ENCODE measurements at places on chromosomes 3 and 15.

DNA sequence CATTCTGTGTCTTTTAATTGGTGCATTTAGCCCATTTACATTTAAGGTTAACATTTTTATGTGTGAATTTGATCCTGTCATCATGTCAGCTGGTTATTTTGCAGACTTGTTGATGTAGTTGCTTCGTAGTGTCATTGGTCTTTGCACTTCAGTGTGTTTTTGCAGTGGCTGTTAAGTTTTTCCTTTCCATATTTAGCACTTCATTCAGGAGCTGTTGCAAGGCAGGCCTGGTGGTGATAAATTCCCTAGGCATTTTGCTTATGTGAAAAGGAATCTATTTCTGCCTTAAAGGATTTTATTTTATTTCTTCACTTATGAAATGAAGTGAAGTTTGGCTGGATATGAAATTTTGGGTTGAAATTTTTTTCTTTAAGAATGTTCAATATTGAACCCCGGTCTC is 70.2 kb upstream of the CD96 start:
- no peak for DNase-seq

DNA sequence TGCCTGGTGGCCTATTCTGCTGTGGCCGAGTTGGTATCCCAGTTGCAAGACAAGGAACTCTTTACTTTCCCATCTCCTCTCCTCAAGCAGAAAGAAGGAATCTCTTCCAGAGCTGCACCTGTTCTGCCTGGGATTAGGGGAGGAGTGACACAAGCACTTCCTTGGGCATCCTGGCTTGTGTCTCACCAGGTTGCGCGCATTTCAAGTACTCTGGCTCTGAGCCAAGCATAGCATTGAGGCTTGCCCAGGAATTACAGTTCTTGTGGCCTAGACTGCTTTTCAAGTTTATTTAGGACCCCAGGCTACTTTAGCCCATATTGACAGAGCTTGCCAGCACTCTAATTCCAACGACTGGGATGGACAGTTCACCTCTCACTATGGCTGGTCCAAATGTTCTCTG is 150.5 kb downstream of the RSRC1 start:
- DNase-seq: no peak

- no peak for DNase-seq
These were observed 33.0 kb upstream of the EPHB1 start for GRCh38 chr3:134762016-134762415.

- DNase-seq: no peak
These were observed 152.4 kb downstream of the RORA start for GRCh38 chr15:61076598-61077170.

DNA sequence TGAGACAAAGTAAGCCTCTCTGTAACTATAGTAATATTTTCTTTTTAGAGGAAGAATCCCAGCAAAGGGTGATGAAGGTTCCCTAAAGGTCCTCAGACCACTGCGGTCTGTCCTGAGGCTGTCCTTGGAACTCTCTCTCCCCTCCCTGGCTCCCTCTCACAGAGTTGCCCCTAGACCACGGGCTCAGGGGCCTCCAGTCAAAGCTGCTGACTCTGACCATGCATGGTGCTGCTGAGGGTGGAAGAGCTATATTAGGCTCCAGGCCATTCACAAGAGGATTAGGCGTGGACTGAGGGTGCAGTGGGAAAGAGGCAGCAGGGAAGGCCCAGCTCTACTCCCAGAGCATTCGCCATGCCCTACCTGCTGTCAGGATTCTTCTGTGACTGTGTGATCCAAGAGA is 14.6 kb downstream of the CAPN3 start:
- DNase-seq: no peak

GRCh38 chr3:194745422-194746184 is 59.9 kb downstream of the FAM43A start:
- no peak for DNase-seq

GRCh38 chr3:45546126-45546620 is 48.4 kb upstream of the LIMD1 start:
- no peak for DNase-seq

- DNase-seq: no peak
These were observed 89.7 kb downstream of the RPL39L start for GRCh38 chr3:187049462-187050101.

DNA sequence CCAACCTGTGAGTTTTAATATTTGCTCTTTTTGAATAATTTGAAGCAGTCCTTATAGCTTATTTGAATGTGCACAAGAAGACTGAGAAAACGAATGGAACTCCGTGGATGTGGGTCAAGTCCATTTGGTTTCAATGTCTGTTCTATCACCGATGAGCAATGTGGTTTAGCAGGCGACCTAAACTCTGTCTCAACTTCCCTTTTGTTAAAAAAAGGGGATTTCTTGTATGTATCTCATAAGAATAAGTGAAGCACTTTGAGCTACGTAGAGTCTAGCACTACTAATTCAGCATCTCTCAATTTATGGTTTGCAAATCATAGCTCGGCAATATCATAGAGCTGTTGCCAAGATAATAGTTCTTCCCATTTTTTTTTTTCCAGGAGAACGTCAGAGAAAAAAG is 4.6 kb upstream of the SKIL start:
- no peak for DNase-seq

GRCh38 chr15:75733761-75734651 is 21.4 kb upstream of the CSPG4 start:
- DNase-seq: peak; percentile 46

Data from activated effector memory CD4-positive, alpha-beta T cell treated with anti-CD3 and anti-CD28 coated beads, Interleukin-2, amount 50 U/mL, for 16 hours (primary cell).